Stimulated activated CD8-positive, alpha-beta memory T cell treated with anti-CD3 and anti-CD28 coated beads, Interleukin-4, amount 100 ng/mL, for 1 hour (primary cell): ENCODE measurements at places on chromosomes 1 and 21.
A peak's percentile ranks its signal among the peaks of the same experiment; 100 is the strongest.

DNA sequence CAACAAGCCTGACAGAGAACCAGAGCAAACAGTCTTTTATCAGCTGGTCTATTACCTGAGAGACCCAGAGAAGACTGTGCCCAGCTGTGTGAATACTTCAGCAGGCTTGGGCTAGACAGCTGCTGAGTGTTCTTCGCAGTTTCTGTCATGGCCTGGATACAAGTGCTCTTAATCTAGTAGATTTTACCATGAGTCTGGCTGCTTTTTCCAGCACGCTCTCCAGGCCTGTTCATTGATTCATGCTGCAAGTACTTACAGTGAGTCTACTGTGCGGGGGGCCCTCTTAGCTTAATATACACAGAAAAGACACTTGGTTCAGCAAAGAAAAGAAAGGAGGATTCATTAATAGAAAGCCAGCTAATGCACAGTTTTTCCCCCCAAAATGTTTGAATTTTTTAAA, 48.5 kb downstream of the RGS7 start:
- DNase-seq: no peak

DNA sequence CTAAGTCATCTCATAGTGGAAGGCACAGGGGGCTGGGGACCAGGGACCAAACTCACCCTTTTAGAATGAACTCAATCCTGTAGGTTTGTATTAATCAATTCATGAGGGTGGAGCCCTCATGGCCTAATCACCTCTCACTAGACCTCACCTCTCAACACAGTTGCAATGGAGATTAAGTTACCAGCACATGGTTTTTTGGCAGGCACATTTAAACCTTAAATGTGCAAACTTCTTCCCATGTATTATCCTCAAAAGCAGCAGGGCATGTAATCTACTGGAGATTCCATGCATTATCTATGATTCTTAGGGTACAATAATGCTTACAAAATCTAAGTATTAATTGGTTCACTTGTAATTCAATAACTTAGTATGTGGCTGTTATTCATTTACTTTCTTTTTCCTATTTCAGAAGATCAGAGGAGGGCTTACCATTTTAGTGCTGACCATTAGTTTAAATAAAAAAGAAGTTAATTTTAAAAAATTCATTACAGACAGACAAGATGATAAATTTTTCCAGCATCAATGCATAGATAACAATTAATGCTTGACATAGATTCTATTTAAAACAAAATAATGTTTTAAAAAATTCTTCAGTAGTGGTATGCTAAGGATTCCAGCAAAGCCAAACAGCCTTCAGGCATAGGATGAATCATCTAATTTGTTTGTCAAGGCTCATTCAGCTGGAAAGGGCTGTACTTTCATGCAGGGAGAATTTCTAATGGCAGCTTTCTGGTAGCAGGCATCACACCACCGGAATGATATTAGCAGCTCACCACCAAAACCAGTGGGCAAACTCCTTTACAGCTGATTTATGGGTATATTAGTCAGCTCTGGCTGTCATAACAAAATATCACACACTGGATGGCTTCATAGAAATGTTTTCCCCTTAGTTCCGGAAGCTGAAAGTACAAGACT, 124.6 kb upstream of the ZNF648 start:
- DNase-seq: no peak

DNA sequence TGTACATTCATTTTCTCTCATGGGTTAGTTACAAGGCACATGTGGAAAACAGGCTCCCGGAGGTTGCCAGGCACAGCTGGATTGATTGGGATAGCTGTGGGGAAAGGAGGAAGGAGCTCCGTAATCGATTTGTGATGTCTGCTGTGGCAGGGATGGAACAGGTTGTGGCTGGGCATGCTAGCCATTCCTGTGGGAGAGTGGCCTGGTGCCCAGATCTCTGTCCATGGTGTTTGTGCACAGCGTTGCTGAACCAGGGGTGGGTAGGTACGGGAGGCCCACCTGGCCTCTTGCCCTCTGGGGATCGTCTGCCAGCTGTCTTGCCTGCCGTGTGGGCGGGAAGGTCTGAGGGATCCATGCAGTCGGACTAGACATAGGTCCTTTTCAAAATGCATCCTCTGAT, 302.8 kb upstream of the VAMP3 start:
- no peak for DNase-seq

DNA sequence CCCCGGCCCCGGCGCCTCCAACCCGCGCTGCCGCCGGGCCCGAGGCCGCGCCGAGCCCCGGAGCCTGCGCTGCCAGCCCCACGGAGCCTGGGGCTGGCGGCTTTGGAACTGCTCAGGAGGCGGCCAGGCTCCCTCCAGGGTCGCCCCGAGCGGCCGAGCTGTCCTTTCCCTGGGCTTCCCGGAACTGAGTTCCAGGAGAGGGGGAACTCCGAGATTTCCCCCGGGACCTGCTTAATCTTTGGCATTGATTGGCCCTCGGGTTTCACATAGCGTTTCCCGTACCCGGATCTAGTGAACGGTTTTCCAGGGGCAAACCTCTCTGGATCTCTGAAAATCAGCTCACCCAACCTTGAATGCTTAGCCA, 504 bp downstream of the H6PD start:
- no peak for DNase-seq

- DNase-seq: no peak
These were observed at the start of gene MR1 for GRCh38 chr1:181033799-181034451. TSS of gene MR1 (plus strand) at chr1:181033983. CDS start at chr1:181034008, 25 bp downstream.

DNA sequence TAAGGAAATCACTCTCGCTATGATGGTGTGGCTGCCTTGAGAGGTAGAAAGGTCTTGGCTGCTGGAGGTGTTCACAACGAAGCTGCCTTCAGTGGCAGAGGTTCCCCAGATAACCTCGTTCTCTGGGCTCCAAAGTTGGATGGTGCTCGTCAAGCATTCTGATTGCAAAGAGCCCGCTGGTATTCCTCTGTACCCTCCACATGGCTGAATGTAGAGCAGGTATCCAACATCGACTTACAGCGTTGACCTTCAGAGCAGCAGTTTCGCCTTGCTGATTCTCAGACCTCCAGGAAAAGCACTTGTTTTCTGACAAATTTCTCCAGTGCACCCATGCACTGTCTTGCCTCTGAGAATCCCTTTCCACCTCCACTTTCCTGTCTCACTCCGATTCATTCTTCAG, 4.3 kb upstream of the IL22RA1 start:
- no peak for DNase-seq

DNA sequence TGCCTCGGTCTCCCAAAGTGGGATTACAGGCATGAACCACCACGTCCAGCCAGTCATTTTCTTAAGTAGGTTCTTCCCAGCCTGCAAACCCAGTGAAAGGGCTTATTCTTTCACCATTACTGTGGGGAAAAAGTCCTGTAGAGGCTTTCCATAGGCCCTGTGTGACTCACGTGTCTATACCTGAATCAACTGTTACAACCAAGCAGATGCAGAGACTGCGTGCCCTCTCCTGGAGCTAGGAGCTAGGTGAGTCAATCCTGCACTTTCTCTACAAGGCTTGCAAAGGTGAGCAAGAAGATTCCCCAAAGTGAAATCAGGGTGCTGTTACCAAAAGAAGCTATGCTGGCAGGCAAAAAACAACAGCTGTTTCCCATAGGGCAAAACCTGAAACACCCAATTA, 13.8 kb upstream of the MPZL1 start:
- no peak for DNase-seq

DNA sequence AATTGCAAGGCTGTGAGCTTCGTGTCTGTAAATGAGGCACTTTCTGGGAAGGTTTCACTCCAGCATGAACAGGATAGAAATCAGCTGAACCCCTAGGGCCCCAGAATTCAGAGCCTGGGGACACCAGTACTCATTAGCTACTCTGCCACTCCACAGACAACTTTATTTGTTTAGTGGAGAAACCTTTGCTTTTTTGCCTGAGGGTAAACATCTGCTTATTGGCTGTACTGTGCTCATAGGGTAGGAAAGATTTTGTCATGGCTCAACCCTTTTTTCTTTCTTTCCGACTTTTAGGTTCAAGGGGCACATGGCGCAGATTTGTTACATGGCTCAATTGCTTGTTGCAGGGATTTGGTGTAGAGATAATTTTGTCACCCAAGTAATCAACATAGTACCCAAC, 138.4 kb upstream of the BACE2 start:
- DNase-seq: no peak

DNA sequence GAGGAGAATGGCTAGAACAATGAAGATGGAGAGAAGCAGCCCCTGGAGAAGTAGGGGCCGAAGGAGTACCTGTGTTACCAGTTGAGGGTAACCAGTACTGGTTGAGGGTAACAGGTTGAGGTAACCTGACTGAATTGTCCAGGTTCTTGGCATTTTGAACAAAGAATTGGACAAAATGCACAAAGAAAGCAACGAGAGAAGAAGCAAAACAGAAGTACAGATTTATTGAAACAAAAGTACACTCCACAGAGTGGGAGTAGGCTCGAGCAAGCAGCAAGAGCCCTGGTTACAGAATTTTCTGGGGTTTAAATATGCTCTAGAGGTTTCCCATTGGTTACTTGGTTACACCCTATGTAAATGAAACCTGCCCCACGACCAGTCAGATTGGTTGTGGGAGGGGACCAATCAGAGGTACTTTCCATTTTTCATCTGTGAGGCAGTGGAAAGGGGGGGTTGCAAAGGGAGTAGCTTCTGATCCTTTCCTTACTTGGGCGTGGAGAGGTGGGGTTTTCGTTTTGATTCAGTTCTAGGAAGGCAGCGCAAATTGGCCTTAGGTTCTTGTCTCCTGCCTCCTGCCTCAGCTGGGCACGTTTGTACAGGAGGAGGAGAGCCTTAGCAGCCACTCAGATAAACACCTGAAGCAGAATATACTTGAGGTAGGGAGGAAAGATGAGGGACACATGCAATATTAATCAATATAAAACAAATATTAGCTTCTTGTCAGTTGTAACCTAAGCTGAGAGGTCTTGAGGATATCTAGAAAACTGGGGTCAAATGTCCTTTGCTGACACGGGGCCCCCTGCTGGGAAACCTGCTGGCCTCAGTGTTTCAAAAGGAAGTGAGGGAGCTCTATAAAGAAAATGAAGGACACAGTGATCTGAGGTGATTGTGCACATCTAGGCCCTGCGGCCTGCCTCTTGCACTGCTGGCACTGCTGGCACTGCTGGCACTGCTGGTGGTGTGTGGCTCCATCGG, 14.3 kb upstream of the LSM10 start:
- no peak for DNase-seq

DNA sequence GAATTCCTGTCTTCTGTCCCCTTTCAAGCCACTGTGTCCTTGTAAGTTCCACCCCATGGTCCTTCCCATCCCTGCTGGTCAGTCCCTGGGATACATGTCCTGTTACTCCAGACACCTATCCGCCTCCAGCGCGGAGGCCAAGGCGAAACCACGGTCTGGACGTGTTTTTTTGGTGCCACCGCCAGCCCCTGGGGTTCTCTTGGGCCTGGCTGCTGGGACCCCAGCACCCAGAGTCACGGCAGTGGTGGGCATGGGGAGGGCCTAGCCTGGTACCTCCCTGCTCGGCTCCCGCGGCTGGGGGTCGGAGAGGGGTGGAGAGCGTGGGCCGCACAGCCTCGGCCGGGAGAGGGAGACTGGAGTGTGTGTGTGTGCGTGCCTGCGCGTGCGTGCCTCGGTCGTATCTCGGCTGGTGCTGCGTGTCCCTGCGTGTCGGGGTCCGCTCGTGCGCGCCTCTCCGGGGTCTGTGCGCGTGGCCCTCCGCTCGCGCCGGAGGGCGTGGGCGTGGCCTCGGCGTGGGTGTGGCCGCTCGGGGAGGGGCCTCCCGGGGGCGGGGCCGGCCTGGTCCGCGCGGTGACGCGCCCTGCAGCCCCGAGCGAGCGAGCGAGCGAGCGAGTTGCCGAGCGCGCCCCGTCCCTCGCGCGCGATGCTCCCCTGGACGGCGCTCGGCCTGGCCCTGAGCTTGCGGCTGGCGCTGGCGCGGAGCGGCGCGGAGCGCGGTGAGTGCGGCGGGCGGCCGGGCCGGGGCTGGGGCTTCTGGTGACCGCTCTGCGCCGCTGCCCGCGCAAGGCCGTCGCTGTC, at the start of gene VWA1:
VWA1 (plus strand) TSS at position 585 of the 798 bp plus-strand sequence; CDS start at position 644, 59 bp downstream.
- peak; percentile 36 for DNase-seq

DNA sequence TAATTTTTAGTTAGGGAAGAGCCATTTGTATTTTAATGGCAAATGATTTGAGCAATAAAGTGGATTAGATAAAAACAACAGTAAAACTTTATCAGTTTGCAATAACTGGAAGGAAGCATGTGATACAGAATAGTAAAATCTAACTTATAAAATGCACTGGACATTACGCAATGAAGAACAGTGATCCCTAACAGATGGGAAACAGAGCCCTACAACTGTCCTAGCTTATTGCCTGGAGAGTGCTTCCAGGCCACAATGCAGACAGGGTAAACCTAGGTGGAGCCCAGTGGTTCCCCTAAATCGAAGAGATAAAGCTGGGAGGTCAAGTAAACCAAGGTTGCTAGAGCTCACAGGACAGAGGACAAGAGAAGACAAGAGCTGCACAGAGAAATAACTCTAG, 7.0 kb downstream of the OMA1 start:
- DNase-seq: no peak

DNA sequence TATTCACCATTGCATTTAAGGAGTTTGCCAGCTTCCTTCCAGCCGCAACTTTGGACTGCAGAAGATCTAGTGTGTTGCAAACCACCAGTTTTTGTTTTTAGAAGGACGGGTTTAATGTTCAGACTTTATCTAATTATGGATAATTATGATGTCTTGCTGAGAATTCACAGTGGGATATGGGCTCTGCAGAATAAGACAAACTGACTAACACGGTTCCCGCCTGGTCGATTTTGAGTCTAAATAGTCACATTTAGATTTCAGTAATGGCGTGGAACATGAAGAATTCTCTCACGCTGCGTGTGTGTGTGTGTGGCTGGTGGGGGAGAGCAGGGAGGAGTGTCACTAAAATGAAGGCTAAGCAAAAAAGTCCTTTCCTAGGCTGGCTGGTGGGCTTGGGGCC, 48.5 kb upstream of the DMRTB1 start:
- no peak for DNase-seq

DNA sequence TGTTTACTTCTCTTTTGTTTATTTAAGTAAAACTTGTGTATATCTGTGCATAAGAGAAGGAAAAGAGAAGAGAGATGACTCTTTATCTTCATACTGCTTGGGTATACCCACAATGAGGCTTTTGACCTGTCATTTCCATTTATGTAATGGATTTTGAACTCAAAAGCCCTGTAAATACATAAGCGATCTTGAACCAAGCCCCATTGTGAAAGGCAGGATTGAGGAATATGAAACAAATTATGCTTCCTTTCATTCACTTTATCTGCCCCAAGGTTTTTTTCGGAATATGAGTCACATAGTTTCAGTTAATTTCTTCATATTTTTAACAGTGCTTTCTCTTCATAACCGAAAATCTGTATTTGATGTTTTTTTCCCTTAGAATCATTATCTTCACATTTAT, 21.4 kb downstream of the CNST start:
- no peak for DNase-seq

DNA sequence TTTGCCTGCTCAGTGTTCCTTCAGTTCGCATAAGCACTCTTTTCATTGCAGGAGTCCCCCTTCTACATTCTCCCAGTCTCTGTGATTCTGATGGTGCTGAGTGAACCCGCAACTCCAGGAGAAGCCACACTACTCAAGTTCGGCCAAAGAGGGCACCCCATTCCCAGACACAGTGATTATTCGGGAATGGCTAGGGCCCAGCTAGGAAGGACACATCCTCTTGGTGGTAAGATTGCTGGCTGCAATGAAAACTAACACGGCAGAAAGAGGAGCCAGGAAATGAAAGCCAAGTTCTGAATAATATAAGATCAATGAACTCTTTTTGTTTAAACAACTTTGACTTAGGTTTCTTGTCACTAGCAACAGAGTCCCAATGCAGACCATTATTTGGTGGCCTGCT, 14.9 kb downstream of the CREG1 start:
- DNase-seq: no peak
